ENCODE measurements at places on chromosomes 5 and 9. TPM values are rescaled to one million over a fixed set of nuclear protein-coding genes. Genes with fewer than 3 reads are reported as not detected.

The SET gene
- total RNA-seq: 749 TPM

GRCh38 chr5:59522201-59522831 is 371.2 kb downstream of the PDE4D start:
- H3K4me3 ChIP-seq: no peak overlapping the region
- H3K4me1 ChIP-seq: no peaks in the 10 kb centered on the region
- H3K27ac ChIP-seq: no peak overlapping the region

DNA sequence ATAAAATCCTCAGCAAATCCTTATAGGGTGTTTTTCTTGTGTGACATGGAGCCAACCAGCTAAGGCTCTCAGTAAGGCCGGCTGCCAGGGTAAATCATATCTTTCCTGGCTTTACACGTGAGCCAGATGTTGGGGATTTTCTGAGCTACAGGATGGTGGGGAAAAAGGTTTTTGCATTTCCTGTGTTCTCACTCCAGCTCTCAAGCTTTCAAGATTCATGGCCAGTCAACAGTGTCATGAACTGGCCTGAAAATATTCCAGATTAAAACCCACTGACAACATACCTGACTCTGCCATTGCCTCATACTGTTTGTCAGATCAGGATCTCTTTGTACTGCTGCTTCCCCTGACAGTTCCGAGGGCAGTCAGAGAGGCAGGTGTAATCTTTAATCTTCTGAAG is 306.9 kb downstream of the GLIS3 start:
- DNase-seq: no peak
- H3K27ac ChIP-seq: no peak overlapping the region
- no peaks in the 10 kb centered on the region for H3K36me3 ChIP-seq
- no peak overlapping the region for H3K4me3 ChIP-seq
- H3K4me1 ChIP-seq: no peaks in the 10 kb centered on the region

GRCh38 chr5:37631939-37632338 is 207.9 kb downstream of the GDNF start:
- H3K27ac ChIP-seq: no peak overlapping the region
- H3K36me3 ChIP-seq: peaks cover 42% of the 10 kb centered on the region
- H3K4me3 ChIP-seq: no peak overlapping the region

The UGT3A2 gene
- total RNA-seq: not detected

DNA sequence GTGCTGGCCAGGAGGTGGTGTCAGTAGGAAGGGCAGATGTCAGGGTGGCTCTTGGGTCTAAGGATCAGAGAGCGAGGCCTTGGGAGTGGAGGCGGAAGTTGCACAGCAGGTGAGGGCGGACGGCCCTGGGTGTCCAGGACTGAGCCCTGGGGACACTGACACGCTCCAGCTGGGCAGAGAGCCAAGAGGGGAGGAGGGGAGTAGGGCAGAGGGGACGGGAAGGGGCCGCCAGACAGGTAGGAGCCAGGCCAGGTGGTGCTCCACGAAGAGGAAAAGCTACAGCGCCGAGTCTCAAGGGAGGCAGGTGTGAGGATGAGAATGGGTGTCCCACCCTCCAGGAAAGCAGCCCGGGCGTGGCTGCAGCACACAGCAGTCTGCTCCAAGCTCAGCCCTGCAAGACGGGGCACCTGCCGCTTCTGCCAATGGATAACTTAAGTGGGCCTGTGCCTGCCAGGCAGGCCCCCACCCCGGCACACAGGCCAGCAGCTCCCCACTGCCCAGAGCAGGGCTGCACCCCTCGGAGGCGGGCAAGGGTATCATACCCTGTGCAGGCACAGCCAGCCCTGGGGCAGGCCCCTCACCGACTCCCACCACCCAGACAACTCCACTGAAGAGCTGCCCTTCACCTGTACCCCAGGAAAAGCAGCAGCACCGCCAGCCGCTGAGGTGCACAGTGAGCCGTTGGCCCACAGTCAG is 4.9 kb downstream of the TPRN start:
- H3K27ac ChIP-seq: no peak overlapping the region
- no peak for DNase-seq
- H3K36me3 ChIP-seq: peaks cover 2% of the 10 kb centered on the region
- peaks cover 4% of the 10 kb centered on the region for H3K4me1 ChIP-seq
- H3K27me3 ChIP-seq: no peaks in the 10 kb centered on the region

The SPEF2 gene
- 9.9 TPM for total RNA-seq

- H3K4me1 ChIP-seq: no peaks in the 10 kb centered on the region
- H3K36me3 ChIP-seq: no peaks in the 10 kb centered on the region
- no peak overlapping the region for H3K4me3 ChIP-seq
- DNase-seq: no peak
- no peak overlapping the region for H3K27ac ChIP-seq
Measured at GRCh38 chr5:104800440-104801048, 1238.0 kb upstream of the NUDT12 start.

The DDX4 gene
- not detected for total RNA-seq

- H3K27me3 ChIP-seq: peaks cover 39% of the 10 kb centered on the region
- DNase-seq: no peak
- no peak overlapping the region for H3K4me3 ChIP-seq
- H3K27ac ChIP-seq: no peak overlapping the region
Measured at GRCh38 chr5:175447571-175447970, 3.6 kb upstream of the DRD1 start.

GRCh38 chr5:134043793-134044792 is 39.3 kb upstream of the VDAC1 start:
- H3K27me3 ChIP-seq: no peaks in the 10 kb centered on the region
- H3K4me3 ChIP-seq: no peak overlapping the region
- H3K4me1 ChIP-seq: peaks cover 31% of the 10 kb centered on the region
- no peaks in the 10 kb centered on the region for H3K36me3 ChIP-seq
- no peak for DNase-seq

DNA sequence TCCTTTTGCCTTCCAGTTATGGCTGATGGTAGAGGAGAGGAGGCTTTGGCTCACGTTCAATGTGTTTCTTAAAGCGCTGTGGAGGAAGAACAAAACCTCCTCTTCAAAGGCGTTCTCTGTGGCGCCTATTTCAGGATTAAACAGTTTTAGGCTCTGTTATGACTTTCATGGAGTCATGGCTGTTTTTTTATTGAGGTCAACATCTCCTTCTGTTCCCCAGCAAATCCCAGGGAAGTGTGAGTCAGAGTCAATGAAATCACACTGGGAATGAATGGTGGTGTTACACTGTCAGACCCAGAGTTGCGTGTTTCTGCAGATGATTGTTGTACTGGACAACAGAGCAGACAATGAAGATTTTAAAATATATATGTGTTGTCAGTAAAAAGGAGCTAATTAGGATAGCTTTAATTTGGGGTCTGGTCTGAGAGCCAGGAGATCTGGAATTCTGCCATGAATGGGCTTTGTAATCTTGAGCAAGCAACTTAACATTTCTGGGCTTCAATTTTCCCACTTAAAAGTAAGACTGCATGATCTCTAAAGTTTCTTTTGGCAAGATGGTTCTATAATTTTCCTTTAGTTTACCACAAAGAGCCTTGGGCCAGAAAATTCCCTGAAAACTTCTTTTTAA is 240.7 kb downstream of the CSNK1G3 start:
- no peaks in the 10 kb centered on the region for H3K4me1 ChIP-seq
- no peak for DNase-seq
- no peaks in the 10 kb centered on the region for H3K36me3 ChIP-seq
- no peaks in the 10 kb centered on the region for H3K27me3 ChIP-seq
- H3K4me3 ChIP-seq: no peak overlapping the region
- H3K27ac ChIP-seq: no peak overlapping the region

- DNase-seq: no peak
- no peaks in the 10 kb centered on the region for H3K4me1 ChIP-seq
- no peak overlapping the region for H3K27ac ChIP-seq
- no peak overlapping the region for H3K4me3 ChIP-seq
Measured at GRCh38 chr5:122498163-122498562, 186.1 kb downstream of the SNCAIP start.

The CD72 gene
- 13.1 TPM for total RNA-seq

DNA sequence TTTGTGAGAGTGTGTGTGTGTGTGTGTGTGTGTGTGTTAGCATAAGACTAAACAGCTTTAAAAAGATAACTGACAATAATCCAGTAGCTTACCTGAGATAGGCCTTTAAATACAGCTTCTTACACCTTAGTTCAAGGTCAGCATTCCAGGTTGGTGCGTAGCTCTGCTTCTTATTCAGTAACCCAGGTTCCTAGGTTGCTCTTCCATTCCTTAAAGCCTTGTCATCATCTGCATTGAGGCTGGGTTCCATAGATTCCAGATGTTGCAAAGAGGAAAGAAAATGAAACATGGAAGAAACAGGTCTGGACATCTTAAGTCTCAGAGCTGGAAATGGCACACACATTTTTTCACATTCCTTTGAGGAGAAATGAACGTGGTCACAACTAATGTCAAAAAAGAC is 53.9 kb upstream of the CAMK4 start:
- H3K4me1 ChIP-seq: no peaks in the 10 kb centered on the region
- no peak for DNase-seq
- peaks cover 3% of the 10 kb centered on the region for H3K27me3 ChIP-seq
- no peak overlapping the region for H3K27ac ChIP-seq
- no peaks in the 10 kb centered on the region for H3K36me3 ChIP-seq
- no peak overlapping the region for H3K4me3 ChIP-seq

The OLFML2A gene
- not detected for total RNA-seq

Measured in activated CD8-positive, alpha-beta T cell treated with anti-CD3 and anti-CD28 coated beads for 36 hours (primary cell).